ENCODE measurements at places on chromosomes 1 and 21.

GRCh38 chr1:150134537-150134936 is 15.2 kb upstream of the PLEKHO1 start:
- no peak for DNase-seq

- DNase-seq = no peak
Measured at GRCh38 chr1:55986003-55986402, 593.4 kb downstream of the PLPP3 start.

DNA sequence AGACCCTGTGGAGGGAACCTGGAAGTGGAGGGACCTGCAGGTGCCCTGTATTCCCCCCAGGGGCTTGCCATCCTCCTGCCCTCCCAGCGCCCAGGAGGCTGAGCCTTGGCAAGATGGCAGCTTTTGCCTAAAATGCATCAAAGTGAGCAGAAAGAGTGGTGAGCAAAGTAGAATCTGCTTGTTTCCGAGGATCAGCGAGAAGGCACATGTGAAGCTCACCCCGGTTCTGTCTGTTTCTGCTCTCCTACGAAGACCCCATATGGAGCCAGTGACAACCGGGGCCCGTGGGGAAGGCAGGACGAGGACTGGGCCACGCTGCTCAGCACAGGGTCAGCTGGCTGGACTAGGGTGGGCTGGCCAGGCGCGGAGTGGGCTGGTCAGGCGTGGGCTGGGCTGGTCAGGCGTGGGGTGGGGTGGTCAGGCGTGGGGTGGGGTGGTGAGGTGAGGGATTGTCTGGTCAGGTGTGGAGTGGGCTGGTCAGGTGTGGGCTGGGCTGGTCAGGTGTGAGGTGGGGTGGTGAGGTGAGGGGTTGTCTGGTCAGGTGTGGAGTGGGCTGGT is 5.2 kb upstream of the FNDC10 start:
- no peak for DNase-seq

DNA sequence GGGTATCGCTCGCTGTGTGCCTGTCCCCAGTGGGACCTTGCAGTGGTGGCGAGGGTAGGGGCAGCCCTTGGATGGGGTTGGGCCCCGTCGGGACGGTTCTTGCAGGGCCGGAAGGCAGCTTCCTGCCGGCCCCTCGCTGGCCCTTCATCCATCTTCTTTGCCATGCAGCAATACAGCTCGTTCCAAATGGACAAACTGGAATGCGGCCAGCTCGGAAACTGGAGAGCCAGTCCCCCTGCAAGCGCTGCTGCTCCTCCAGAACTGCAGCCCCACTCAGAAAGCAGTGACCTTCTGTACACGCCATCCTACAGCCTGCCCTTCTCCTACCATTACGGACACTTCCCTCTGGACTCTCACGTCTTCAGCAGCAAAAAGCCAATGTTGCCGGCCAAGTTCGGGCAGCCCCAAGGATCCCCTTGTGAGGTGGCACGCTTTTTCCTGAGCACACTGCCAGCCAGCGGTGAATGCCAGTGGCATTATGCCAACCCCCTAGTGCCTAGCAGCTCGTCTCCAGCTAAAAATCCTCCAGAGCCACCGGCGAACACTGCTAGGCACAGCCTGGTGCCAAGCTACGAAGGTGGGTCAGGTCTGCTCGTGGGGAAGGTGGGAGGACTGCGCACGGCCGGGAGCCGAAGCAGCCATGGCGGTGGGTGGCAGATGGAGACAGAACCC is 45.8 kb downstream of the SIM2 start:
- DNase-seq = no peak

DNA sequence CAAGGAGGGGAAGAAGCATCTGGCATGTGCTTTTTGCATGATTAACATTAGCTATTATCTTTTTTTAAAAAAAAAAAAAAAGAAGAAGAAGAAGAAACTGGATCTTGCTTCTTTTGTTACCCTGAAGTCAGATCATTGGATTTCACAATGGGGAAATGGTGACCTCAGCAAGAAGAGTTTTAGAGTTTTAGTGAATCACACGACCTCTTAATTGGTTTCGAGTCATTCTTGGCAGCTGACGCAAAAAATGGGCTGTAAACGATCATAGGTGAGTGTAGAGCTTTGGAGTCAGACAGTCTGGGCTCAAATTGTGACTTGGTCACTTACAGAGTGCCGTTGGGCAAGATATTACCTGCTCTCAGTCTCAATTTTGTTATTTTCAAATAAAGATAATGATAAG is 33.3 kb upstream of the PGBD5 start:
- DNase-seq = no peak

GRCh38 chr1:203592156-203592555 is 34.5 kb upstream of the ATP2B4 start:
- no peak for DNase-seq

DNA sequence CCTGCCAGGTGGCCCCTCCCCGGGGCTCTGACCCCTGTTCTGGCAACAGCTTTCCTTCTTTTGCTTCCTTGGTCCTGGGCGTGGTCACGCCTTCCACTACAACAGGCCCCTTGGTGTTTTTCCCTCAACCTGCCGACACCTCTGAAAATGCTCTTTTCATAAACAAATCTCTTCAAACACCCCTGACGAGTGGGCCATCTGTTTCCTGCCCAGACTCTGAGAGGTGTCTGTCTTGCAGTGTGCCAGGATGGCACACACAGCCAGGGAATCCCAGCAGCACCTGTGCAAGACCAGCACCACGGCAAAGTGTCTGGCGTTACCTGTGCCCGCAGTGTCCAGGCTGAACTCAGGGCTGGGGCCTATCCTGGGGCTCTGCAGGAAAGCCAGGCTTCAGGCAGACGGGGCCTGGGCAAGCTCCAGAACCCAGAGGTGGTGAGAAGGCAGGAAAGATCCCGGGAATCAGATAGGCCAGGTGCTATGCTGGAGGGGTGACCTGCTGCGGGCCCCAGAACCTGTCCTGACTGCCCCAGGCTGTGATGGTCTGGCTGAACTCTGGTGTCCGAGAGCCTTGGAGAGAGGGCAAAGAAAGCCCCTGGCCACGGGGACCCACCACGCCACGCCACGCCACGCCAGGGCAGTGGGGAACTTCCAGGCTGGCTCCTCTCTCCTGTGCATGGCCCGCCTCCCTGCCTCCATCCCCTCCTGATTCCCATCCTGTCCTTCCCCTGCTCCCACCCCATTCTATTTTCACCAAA is 88.9 kb downstream of the SIK1 start:
- DNase-seq = no peak

DNA sequence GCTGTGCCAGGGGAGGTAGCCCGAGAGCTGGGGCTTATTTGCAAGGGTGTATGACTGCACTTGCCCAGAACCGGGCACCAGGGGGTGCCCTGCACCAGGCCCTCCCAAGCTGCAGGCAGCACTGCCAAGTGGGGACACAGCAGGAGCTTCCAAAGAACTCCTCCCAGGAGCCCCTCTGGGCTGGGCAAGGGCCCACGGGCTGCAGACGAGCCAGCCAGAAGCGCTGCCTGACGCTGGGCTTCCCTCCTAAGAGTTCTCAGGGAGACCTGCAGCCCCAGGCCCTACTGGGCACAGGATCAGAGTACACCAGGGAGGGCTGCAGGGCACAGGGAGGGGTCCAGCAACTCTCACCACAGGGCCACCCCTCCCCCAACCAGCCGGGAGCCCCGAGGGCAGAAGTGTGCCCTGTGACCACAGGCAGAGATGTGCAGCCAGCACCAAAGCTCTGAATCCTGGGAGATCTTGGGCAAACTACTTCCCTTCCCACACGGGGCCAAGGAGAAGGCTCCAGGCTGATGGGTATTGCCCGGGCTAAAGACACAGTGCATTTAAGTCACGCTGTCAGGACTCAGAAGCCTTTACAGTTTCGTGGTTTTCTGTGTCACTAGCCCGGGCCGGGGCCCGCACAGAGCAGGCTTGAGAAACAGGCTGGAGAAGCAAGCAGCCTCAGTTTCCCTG is 63.4 kb downstream of the KCNAB2 start:
- no peak for DNase-seq

DNA sequence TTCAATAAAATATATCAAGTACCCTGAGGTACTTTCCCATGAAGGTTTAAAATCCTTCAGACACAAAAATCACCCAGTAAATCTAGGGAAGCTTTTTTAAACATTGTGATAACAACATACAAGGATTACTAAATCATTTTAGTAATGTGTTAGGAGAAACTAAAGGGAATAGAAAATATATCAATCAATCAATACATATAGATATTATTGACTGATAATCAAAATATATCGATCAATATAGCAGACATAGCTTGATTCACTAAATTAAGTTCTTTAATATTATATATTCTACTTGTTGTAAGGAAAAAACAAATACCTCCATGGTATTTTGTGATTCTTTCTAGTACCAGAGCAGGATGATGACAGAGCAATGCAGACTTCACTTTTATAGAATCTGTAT is 35.2 kb downstream of the MAP3K21 start:
- DNase-seq = no peak

DNA sequence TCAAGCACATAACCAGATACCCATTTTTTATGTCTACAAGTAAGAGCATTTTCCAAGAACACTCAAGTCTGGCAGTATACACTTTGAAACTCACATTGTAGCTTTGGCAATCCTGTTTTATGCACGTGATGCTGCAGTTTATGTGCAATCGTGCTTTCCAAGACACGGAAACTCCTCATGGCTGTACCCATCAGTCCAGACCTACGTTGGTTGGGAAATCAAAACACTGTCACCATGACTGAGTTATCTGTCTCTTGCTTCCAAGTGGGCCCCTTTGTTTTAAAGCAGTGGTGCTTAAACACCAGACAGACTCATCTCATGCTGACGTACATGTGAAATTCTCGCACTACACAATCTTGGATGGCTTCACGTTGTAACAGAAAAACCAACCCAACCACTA is 192.8 kb downstream of the LTN1 start:
- no peak for DNase-seq

DNA sequence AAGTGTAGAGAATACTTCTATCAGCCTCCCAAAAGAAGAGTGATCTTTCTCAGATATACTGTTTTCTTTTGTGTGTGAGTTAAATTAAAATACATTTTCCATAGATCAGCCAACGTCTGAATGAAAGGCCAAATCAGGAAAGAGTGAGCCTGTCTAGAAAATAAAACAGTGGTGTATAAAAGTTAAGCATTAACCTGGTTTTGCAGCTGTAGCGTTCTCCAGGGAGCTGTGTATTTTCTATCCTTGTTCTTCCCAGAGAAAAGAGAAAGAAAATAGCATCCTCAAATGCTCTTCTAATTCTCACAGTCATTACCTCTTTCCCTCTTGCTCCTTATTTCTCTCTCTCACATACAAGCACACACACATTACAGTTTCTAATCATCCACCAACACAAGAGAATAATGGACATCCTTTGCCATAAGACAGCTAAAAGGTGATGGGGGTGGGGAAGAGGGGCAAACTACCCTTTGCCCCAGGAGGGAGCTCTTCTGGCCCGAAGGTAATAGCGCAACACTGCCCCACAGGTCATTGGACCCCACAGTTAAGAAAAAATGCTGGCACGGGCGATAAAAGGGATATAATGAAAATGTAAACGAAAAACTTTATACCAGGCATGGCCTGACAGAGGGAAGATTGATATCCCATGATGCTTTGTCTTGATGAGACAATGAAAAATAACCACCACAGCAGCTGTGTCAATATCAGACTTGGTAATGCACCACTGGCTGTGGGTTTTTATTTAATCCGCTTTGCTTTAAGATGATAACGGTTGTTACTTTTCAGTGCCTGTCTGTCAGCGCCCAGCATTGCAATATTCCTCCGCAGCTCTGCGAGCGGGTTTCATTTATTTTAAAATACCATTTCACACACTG is 150.3 kb downstream of the NUF2 start:
- no peak for DNase-seq

- DNase-seq = no peak
Measured at GRCh38 chr1:162035241-162035640, 11.6 kb upstream of the OLFML2B start.

DNA sequence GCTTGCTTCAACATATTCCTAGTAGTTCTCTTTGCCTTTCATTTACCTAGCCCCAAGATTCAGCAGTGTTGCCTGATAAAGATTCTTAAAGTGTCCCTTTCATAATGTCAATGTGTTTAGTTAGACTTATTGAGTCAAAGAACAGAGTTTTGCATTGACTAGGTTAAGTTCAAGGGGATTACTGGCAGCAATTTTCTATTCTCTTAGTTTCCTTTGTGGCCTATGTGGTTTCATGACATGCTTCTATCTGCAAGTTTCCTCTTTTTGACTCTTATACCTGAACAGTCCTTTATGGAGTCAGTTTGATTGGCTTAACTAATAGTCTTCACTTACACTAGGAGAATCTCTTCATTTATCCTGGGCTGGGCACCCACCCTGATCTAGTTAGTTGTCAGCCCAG is 151.3 kb downstream of the ADGRL4 start:
- DNase-seq = no peak

All from stimulated activated CD8-positive, alpha-beta memory T cell treated with anti-CD3 and anti-CD28 coated beads, Interleukin-15, amount 100 ng/mL, for 1 hour (primary cell).